ENCODE measurements at places on chromosomes 13 and 19.

DNA sequence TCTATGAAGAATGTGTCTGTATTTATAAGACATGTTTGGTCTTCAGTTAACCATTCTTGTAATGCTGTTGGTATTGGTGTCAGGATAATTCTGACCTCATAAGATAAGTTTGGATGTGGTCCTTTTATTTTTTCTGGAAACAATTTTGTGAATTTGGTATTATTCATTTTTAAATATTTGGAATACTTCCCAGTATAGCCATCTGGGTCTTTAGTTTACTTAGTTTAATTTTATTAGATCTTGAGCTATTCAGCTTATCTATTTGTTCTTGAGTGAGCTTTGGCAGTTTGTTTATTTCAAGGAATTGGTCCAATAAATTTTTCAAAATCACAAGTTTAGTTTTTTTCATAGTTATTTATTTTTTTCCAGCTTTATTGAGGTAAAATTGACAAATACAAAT lies 335.4 kb upstream of the PCDH20 start:
- no peak for DNase-seq

DNA sequence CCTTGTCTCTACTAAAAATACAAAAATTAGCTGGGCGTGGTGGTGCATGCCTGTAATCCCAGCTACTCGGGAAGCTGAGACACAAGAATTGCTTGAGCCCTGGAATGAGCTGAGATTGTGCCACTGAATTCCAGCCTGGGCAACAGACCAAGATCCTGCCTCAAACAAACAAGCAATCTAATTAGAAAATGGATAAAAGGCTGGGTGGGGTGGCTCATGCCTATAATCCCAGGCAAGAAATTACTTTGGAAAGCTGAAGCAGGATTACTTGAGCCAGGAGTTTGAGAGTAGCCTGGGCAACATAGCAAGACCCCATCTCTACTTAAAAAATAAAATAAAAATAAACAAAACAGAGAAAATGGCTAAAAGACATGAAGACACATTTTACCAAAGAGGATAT lies 77.0 kb downstream of the CAB39L start:
- DNase-seq: no peak

DNA sequence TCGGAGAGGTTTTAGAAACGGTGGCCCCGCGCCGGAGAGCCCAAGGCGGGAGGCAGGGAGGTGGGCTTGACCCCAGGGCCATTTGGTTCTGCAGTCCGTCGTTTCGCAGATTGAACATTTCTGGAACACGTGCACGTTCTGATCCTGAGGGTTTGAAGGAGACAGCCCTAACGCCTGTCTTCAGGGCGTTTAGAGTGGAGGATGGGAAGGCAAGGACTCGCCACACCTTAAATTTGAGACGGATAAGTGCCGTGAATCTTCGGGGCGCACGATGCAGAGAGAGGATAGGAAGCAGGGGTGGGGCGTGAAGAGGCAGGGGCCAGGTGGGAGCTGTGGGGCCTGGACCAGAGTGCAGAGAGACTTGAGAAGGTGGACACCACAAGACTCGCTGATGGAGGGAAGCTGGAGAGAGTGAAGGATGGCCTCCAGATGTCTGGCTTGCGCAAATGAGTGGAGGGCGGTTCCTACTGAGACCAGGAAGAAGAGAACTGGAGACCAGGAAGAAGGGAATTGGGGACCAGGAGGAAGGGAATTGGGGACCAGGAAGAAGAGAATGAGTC lies 804 bp upstream of the MIER2 start:
- DNase-seq: no peak

GRCh38 chr13:43100667-43101066 lies 77.3 kb downstream of the DNAJC15 start:
- DNase-seq: no peak

DNA sequence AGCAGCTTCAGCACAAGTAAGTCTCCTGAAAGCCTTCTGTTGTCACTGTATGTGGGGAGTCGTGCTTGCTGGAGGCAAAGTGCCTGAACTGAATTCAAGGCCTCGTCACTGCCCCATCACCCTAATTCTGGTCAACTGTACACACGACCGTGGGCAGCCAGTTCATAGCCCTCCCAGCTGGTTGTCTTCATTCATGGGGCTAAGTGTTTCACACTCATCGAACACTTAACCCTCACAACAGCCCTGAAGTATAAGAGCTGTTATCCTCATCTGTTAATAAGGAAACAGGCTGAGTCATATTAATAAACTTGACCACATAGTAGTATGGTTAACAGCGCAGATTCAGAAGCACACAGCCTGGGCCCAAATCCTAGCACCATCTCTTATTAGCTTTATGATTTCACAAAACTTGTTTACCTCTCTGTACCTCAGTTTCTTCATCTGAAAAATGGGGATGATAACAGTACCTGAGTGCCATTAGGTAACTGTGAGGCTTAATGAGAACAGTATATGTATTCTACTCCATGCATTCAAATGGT lies 66.7 kb downstream of the CDADC1 start:
- DNase-seq: no peak

DNA sequence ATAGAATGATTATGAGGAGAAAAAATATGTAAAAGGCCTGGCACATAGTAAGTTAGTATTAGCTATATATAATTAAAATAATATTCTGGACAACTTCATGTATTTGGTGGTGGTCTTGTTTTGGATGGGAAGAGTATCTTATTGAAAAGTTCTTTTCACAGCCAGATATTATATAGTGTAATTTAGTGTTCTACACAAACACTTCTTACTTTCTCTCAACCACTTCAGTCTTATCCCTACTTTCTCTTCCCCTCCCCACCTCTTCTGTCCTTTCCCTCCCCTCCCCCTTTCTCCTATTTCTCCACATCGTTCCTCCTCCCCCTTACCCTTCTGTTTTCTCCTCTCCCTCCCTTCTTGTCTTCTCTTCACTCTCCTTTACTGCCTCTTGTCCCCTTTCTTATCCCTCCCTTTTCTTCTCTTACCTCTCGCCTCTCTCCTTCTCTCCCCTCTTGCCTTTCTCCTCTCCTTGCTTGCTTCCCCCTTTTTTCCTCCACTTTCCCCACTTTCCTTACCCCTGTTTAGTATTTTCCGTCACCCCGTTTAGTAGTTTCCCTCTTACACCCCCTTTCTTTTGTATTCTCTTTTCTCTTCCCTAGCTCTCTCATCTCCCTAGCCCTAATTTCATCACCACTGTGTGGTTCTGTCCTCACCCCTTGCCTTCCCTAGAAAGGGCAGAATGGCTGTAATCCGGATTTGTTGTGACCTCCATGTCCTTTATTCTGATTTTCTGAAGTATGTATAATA lies 107.2 kb upstream of the MLNR start:
- DNase-seq: no peak

GRCh38 chr13:95508996-95509395 lies 43.5 kb upstream of the CLDN10 start:
- DNase-seq: no peak

DNA sequence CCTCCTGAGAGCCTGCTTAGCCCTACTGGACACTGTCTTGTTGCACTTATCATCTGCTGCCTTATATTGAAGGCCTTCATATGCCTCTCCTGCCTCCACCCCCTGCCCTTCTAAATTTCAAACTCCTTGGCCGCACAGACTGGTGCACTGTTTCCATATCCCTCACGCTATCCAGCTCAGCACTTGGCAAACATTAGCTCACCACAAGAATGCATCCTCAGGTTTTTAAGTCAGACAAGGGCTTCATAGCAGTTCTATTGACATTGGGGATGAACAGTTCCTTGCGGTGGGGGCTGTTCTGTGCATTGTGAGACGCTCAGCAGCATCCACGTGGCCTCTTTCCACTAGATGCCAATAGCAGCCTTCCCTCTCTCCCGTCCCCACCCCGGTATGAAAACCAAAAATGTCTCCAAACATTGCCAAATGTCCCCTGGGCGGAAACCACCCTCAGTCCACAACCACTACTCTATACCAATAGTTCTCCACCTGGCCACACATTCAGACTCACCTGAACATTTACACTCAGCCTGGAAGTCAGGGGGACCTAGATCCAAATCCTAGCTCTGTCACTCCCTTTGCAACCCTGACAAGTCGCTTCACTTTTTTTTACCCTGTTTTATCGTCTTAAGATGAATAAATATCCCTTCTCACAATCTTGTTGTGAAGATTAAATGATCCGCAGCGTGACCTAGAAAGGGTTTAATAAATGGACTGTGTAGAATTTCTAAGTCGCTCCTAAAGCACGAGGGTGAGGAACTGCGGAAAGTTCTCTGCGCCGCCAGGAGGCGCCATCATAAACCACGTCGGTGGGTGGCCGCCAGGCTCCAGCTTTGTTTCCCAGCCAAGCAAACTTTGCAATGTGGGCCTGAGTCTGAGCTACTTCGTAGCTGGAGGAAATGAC lies 3.6 kb upstream of the CEACAM3 start:
- DNase-seq: peak; percentile 38

DNA sequence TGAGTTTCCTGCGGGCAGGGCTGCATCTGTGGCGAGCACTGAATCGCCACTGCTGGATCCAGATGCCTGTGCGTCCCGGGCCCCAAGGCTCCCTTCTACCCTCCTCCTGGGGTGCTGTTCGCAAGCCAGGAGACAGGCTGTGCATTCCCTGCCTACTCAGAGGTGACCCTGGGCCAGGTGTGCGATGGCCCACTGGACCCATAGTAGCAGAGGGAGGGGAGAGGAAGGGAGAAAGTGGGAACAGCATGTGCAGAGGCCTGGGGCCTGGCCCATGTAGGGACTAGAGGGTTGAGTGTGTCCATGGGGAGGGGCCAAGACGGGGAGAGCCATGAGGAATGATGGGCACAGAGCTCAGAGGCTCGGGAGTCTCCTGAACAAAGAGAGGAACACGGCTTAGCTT lies 27.3 kb downstream of the CARM1 start:
- no peak for DNase-seq

DNA sequence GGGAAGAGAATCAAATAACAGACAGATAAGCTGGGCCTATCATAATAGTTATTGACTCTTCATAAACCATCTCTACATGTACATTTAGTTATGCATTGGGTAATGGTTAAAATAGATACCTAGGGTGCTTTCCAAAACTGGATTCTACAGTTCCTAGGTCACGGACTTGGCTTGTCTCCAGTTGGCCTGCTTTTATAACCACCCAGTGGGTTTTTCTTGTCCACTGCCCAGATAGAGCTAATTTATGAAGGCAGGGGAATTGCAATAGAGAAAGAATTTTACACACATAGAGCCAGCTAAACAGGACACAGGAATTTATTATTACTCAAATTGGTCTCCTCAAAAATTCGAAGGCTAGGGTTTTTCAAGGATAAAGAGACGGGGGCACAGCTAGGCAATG lies 97.3 kb downstream of the FAM216B start:
- no peak for DNase-seq

Measured in T-helper 2 cell treated with Interferon-gamma antibody and Interleukin-4, amounts not matched to agents 5 μg/mL and 100 μg/mL, for 36 hours (primary cell).